Mesothelial cell of epicardium (in vitro differentiated cells): ENCODE measurements at places on chromosomes 11 and 22.

GRCh38 chr22:29328566-29329500 lies 13.3 kb upstream of the RASL10A start:
- no peak for DNase-seq

DNA sequence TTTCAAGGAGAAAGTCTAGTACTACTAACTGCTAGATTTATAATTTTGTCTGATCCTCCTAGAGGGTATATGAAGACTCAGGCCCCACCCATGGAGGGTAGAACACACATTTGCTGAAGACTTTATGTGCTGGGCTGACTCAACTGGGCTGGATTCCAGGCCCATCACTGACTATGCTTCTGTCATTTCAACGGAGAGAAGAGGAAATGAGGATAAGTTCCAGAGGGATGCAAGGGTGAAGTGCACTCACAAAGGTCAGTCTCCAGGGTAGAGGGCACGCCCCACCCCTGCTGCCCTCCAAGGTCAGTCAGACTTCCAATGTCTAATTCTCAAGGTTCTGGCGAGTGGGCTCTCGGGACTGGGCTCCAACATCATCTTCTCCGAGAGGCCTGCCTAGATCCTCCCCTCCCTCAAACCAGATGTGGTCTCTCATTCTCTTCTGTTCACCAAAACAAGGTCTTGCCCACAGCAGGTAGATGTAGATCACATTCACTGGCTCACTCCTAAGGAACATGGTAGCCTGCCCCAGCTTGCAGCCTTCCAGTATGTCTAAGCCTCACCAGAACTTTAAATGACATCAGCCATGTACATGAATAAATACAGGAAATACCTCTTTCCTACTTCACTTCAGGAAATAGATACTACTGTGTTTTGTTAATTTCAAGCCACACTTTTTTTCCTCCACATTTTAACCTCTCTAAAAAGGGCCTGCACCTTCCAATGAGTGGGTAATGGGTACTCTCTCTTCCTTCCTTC lies 7.3 kb upstream of the C11orf86 start:
- no peak for DNase-seq

DNA sequence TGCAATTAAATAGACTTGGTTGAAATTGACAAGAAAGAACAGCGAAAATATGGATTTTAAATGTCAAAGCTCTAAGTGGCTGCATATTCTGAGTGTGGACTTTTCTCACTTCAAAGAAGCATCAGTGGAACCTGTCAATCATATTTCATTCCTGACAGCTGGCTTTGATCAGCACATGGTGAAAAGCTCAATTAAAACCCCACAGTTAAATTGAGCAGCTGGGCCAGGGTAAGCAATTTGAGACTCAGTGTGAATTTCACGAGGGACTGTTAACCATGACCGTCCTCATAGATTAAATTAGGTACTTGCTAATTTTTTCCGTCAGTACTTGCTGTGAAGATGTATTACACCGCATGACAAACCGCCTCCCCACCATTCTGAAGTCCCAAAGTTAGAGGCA lies 11.0 kb upstream of the OR10D3 start:
- DNase-seq: no peak

DNA sequence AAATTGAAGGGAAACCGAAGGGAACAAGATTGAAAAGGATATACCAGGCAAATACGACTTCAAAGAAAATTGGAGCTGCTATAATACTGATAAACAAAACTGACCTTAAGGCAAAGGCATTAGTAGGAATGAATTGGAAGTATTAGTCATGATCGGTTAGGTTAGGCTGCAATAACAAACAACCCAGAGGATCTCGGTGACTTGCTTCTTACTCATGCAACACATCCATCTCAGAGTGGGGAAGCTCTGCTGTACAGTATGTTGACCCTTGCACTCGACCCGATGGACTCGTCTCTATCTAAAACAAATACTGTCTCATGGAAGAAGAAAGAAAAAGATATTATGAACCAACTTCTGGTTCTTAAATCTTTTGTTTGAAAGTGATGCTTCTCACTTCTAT lies 42.3 kb downstream of the SPATA19 start:
- DNase-seq: no peak
